ENCODE measurements at places on chromosomes 5 and 9. TPM values are rescaled to one million over a fixed set of nuclear protein-coding genes. Genes with fewer than 3 reads are reported as not detected.
A peak's percentile ranks its signal among the peaks of the same experiment; 100 is the strongest.

Gene PCDHGB7
- 4.0 TPM for total RNA-seq

Gene ADAMTSL1
- 26.4 TPM for total RNA-seq

Gene ZDHHC11B
- 46.0 TPM for total RNA-seq

DNA sequence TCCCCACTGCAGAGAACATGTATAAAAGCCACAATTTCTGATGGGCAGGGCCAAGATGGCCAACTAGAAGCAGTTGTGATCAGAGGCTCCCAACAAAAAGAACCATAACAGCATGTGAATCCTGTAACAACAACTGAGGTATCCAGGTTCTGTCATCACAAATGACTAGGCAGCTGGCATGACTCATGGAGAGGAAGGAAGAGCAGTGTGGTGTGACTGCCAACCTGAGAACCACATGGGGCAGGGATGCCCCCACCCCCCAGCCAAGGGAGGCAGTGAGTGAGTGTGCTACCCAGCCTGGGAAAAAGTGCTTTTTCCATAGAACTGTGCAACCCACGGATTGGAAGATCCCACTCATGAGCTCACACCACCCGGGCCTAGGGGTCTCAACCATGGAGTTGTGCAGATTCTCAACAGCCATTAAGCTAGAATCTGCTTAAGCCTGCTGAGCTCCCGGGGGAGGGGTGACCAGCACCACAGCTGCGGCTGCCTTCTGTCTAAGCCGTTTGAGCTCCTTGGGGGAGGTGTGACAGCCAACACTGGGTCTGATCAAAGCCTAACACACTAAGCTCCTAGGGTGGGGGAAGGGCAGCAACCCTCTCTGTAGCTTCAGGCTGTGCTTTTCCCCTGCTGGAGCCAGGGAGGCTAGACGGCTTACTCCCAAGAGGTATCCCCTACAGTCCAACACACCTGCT, 80.1 kb upstream of the DMAC1 start:
- no peak overlapping the region for H3K27ac ChIP-seq
- no peaks in the 10 kb centered on the region for H3K36me3 ChIP-seq
- no peaks in the 10 kb centered on the region for H3K4me1 ChIP-seq
- no peak overlapping the region for H3K4me3 ChIP-seq
- H3K27me3 ChIP-seq, result no peaks in the 10 kb centered on the region

DNA sequence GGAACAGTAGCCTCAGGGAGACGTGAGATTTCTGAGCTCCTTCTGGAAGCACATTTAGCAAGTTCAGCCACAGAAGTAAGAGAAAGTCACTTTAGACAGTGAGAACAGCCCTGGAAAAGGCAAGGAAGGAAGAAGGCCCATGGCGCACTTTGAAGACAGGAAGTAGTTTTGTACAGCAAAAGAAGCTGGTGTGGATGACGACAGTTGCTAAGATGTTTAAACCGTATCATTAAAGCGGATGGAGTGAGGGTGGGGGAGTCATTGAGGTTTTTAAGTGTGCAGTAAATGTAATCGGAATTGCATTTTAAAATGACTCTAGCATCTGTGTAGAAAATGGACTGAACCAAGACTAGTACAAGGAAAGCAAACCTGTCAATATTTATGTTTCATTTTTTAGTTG, 15.3 kb upstream of the TRPM3 start:
- H3K4me1 ChIP-seq, result no peaks in the 10 kb centered on the region
- H3K27me3 ChIP-seq, result no peaks in the 10 kb centered on the region
- no peak for DNase-seq
- no peak overlapping the region for H3K4me3 ChIP-seq
- H3K27ac ChIP-seq, result no peak overlapping the region

GRCh38 chr5:100889165-100889743, 13.8 kb downstream of the ST8SIA4 start:
- no peaks in the 10 kb centered on the region for H3K36me3 ChIP-seq
- peak overlapping the region; percentile 28 for H3K27ac ChIP-seq
- H3K4me3 ChIP-seq, result no peak overlapping the region
- H3K27me3 ChIP-seq, result no peaks in the 10 kb centered on the region

GRCh38 chr5:95848701-95849100, 26.2 kb upstream of the GLRX start:
- H3K36me3 ChIP-seq, result no peaks in the 10 kb centered on the region
- no peak overlapping the region for H3K27ac ChIP-seq
- H3K27me3 ChIP-seq, result no peaks in the 10 kb centered on the region
- H3K4me1 ChIP-seq, result no peaks in the 10 kb centered on the region

- H3K27ac ChIP-seq, result no peak overlapping the region
- H3K36me3 ChIP-seq, result no peaks in the 10 kb centered on the region
- no peak overlapping the region for H3K4me3 ChIP-seq
- peak; percentile 30 for DNase-seq
Measured at GRCh38 chr5:1438871-1439270, 6.4 kb downstream of the SLC6A3 start.

DNA sequence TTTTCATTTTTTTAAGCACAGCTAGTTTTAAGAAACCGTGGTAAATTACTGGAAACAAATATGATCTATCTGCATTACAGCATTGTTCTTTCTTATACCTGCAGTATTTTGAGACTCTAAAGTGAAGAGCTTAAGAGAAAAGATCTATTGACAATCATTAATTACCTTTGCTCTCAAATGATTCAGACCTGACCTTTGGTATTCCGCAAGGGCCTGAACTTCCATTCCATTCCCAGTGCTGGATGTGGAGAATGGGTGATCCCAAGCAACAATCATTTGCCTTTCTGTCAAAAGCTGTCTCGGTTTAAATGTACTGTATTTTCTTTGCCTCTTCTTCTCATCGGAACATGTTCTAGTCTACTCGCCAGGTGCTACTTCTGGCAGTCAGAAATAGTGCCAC, 18.9 kb downstream of the NREP start:
- no peak overlapping the region for H3K4me3 ChIP-seq
- H3K27ac ChIP-seq, result no peak overlapping the region
- peaks cover 9% of the 10 kb centered on the region for H3K4me1 ChIP-seq
- H3K36me3 ChIP-seq, result no peaks in the 10 kb centered on the region

Measured in Peyer's patch (tissue), 4 donors.